ENCODE measurements at places on chromosomes 12 and 14.

DNA sequence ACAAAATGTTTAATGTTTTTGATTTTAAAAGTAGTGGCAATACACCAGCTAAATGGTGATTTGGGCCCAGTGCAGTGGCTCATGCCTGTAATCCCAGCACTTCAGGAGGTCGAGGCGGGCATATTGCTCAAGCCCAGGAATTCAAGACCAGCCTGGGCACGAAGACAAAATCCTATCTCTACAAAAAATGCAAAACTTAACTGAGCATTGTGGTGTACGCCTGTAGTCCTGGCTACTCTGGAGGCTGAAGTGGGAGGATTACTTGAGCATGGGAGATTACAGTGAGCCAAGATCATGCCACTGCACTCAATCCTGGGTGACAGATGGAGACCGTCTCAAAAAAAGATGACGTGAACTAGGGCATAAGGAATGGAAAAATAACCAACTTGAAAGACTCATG lies 4.7 kb downstream of the RPL36AL start:
- no peak for DNase-seq

GRCh38 chr12:4049298-4050080 lies 176.3 kb upstream of the PARP11 start:
- no peak for DNase-seq

GRCh38 chr12:78343657-78344056 lies 513.0 kb downstream of the NAV3 start:
- DNase-seq = no peak

DNA sequence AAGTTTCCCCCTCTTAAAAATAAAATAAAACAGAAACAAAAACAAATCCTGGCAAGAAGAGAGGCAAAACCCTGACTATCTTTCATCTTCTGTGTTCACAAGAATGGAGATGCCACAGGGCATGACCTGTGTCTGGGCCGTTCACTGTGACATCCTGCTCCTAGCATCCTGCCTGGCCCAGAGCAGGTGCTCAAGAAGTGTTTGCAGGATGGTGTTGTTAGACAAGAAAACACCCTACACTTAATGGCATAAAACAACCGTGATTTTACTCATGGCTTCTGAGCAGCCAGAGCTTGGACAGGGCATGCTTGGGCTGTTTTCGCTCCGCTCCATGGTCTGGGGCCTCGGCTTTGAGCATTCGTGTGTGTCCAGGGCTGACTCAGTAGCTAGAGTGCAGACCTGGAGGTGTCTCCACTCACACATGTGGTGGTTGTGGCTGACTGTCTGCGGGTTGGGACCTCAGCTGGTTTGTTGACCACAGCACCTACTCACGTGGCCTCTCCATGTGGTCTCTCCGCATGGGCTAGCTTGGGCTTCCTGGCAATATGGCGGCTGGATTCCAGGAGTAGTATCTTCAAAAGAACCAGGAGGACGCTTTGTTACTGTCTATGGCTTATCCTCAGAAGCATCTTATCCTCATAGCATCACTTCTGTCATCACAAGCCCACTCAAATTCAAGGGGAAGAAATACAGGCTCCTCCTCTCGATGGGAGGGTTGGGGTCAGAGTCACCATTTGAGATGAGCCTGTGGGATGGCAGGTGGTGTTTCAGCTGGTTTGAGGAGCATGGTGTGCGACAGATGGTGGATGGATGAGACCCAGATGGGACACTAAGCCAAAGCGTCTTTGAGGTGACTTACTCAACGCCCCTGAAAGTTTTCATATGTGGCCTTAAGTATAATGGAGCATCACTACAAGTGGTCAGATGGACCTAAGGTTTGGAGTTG lies 33.2 kb upstream of the FZD10 start:
- DNase-seq = no peak

DNA sequence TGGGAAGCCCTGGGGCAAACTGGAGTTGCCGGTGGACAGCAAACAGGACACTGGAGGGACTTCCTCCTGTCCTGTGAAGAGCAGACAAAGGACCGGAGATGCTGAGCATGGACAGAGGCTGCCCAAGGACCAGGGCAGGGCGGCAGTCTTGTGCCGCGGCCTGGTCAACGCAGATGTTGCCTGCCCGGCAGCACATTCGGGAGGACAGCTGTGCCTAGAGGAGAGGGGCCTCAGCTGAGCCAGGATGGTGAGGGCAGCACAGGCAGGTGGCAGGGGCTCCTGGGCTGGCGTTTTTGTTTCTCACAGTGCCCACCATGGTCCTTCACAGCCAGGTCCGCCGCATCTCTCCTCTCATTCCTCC lies 13.3 kb downstream of the ANKRD9 start:
- no peak for DNase-seq

Measured in AG09309 (cell line).